Erythroblast (primary cell): ENCODE measurements at places on chromosomes 5 and 9.
A peak's percentile ranks its signal among the peaks of the same experiment; 100 is the strongest.

GRCh38 chr5:11684607-11685006 lies 219.6 kb downstream of the CTNND2 start:
- DNase-seq = no peak

- no peak for DNase-seq
Measured at GRCh38 chr9:131657037-131657377, 82.9 kb downstream of the RAPGEF1 start.

DNA sequence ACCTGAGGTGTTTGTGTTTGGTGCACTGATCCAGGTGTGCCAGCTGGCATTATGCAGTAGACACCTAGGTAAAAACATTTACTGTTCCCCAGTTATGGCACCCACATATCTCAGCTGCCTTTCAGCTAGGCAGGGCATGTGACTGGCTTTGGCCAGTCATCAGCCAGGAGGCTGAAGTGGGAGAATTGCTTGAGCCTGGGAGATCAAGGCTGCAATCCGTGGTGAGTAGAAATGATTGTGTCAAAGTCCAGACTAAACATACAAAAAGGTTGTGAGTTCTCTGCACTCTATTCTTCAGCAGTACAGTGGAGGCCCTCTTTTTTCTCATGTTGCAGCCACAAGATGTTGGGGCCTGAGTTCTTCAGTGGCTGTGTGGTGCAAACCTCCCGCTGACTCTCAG lies 3.2 kb upstream of the FBLL1 start:
- DNase-seq = no peak

DNA sequence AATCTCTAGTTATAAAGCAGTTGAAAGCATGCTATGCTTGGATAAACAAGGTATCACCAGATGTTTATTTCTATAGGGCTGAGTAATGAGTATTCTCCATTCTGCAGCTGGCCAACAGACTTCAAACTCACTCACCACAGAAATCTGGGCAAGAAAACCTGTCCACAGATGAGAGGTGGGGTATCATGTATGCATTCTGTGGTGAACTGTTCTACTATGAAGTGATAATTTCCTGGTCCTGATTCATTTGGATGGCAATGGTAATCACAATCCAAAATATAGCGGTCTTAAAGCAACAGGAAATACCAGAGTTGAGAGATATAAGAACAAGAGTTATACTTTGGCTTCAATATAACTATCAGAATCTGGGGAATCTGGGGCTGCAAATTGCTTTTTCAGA lies 65.9 kb upstream of the EFNA5 start:
- no peak for DNase-seq

GRCh38 chr5:55232271-55232984 lies 980 bp downstream of the CCNO start:
- peak; percentile 38 for DNase-seq

DNA sequence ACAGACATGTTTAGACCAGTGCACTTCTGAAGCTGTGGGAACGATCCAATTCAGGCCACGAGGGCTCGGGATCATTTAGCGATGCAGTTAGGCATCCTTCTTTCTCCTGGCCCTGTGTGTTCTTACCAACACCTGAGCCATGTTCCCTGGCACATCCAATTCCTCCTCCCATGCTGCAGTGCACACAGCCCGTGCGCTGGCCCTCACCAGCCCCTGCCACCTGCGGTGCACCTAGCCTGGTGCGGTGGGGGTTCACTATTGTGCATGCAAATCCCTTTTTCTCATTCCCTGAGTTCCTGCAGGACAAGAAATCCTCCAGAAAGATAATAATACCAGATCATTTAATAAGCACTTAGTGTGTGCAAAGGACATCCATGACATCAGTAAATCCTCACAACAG lies 53.5 kb downstream of the NEURL1B start:
- DNase-seq = no peak

GRCh38 chr9:121350993-121351561 lies 19.0 kb downstream of the STOM start:
- DNase-seq = peak; percentile 96

DNA sequence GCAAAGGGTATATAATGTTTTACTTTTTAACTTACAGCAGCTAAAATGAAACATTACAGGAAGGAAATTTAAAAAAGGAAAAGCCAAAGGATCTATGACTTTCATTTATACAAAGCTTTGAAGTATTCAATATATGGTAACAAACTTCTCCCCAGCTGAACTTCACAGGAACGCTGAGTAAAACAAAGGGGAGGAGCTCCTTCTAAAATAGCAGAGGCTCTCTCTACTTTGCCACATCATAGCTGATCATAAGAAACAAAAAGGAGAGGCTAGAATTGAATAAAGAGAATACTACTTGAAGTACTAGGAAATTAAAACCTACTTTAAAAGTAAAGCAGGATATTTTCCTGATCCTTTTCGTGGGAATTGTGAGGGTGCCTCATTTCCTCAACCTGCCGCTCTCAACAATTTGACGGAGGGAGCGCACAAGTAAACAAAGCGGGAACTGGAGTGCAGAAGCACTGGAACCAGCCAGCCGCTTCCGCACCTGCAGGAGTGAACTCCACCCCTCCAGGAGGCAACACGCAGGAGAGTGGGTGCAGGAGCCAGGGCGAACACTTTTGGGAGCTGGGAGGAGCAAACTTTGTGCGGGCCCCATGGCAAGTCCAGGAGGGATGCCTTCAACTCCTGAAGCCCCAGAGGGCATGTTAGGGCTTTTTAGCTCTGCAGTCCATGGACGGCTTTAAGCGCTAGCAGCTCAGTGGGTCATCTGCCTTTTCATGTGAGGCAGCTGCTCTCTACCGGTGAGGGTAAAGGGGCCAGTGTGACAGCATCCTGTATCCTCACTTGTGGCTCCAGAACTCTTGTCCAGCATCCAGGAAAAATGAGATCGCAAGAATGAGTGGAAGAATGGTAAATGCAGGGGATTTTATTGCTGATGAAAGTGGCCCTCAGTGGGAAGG lies 757.4 kb downstream of the PTPRD start:
- no peak for DNase-seq

DNA sequence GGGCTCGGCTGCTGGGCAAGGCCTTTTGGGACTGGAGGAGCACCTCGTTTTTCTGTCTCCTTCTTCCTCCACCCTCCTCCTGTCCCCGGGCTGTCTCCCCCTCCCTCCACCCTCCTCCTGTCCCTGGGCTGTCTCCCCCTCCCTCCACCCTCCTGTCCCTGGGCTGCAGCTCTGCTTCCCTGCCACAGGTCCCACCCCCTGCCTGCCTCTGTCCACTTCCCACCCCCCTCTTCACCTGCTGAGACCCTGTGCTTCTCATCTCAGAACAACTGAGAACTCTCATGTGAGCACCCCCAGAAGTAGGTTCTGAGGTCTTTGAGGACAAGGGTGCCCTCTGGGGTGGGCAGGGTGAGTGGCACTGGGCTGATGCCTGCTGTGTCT lies 5.8 kb upstream of the TOR4A start:
- no peak for DNase-seq

- no peak for DNase-seq
Measured at GRCh38 chr5:68872088-68872839, 221.6 kb upstream of the SLC30A5 start.

- DNase-seq = no peak
Measured at GRCh38 chr5:132808448-132808847, 4.7 kb upstream of the SOWAHA start.

GRCh38 chr5:55638455-55638854 lies 73.7 kb downstream of the SLC38A9 start:
- DNase-seq = no peak

GRCh38 chr5:57311921-57312735 lies 138.3 kb downstream of the GPBP1 start:
- DNase-seq = no peak

- DNase-seq = no peak
Measured at GRCh38 chr9:1077616-1078015, 27.5 kb downstream of the DMRT2 start.

- DNase-seq = no peak
Measured at GRCh38 chr9:131432050-131432449, 38.2 kb downstream of the PRRC2B start.

DNA sequence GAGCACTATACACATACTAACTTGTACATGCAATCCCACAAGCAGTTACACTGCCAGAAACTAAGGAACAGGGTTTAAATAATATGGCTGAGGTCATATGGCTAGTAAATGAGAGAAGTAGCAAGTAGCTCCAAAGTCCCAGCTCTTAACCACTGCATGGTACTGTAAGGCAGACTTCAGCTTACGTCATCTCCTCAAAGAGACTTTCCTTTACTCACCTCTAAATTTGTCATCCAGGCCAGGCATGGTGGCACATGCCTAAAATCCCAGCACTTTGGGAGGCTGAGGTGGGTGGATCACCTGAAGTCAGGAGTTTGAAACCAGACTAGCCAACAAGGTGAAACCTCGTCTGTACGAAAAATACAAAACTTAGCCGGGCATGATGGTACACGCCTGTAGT lies 20.4 kb upstream of the SELENOP start:
- DNase-seq = no peak

GRCh38 chr9:21481470-21482056 lies 550 bp downstream of the IFNE start:
- no peak for DNase-seq

- no peak for DNase-seq
Measured at GRCh38 chr5:140857177-140857986, 1.7 kb downstream of the PCDHA10 start.

DNA sequence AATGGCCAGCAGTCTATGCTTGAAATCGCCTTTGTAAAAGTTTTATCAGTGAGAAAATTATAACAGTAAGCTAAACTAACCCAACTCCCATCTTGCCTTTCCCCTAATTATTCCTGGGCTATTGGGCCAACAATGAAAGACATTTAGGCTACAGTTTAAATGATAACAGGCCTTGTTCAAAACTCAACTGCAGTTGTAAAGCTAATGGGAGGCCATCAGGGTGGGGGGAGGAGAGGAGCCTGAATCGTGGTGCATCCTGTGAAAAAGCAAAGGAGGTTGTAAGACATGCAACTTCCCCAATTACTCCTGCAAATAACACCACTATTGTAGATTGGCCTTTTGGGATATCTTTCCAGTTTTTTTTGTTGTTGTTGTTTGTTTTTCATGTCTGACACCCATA lies 53.8 kb downstream of the ACTL7B start:
- DNase-seq = no peak

GRCh38 chr9:110954822-110955291 lies 83.4 kb downstream of the LPAR1 start:
- no peak for DNase-seq

GRCh38 chr9:30575691-30576090 lies 1808.8 kb upstream of the ACO1 start:
- DNase-seq = no peak

DNA sequence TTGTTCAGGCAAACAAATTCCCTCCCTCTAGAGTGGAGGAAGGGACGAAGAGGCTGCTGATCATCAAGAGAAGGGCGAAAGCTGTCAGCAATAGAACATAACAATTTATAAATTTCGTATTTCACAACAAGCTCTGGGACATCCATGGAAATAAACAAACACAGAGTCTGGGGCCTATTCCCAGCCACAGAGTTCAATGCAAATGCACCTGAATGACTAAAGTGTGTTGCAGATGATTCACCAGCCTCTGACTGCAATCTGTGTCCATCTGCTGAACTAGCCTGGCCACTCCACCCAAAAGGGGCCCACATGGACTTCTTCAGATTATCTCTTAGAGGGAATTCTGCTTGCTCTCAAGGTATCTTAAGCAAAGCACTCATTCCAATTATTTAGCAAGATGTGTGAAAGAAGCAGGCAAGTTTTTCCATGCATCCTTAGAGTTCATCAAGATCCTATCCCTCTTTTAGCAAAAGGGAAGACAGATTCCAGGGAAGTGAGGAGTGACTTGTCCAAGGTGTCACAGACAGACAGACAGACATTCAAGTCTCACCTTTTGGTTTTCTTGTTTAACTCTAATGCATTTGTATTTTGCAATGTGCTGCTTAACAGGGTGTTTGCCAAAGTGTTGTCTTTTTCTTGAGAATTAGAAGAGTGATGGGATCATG lies 307.8 kb upstream of the PAPPA start:
- no peak for DNase-seq

DNA sequence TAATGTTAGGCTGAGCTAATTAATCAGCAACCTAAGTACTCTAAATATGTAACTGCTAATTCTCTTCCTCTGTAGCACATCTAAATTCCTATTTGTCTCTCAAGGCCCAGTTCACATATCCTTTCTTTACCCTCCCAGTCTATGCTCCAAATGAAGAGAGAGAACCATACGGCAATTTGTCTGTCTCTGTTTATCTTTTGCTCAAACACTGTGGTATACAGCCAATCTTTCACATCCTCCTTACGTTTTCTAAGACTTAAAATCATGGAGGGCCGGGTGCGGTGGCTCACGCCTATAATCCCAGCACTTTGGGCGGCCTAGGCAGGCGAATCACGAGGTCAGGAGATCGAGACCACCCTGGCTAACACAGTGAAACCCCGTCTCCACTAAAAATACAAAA lies 15.8 kb downstream of the VLDLR start:
- no peak for DNase-seq

- no peak for DNase-seq
Measured at GRCh38 chr5:128632264-128632663, 94.2 kb upstream of the FBN2 start.

DNA sequence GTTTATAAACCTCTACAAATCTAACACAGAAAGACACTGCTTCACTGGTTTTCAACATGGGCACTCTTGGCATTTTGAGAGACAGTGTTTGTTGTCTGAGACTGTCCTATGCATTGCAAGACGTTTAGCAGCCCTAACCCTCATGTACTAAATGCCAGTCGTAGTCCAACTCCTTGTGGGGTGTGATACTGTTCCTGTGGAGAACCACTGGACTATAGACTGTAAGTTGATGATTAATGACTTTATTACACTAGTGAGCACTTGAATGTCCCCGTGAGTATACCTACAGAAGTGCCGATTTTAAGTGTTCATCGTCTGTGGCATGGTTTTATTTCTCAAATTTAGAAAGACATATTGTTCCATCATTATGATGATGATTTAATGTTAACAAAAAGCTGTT lies 46.2 kb downstream of the RECK start:
- DNase-seq = no peak
